Foreskin fibroblast (primary cell): ENCODE measurements at places on chromosomes 1 and 21.

DNA sequence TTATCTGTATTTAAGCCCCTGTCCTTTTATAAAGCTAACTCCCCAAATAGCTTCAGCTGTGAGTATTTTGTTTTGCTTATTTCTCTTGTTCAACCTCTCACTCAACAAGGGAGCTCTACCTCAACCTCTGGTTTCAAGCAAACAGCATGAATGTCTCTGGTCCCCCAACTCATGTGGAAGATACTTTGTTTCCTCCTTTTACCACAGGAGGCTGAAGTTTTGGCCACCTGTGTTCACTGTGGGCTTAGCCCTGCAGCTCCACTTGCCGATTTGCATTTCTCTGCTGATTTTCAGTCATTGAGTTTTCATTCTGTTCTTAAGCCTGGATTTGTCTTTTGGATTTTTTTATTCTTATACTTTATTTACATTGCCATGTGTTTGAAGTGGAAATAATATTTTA is 613.1 kb downstream of the USP25 start:
- no peak for DNase-seq

GRCh38 chr21:37688952-37689659 is 227.2 kb downstream of the KCNJ6 start:
- no peak for DNase-seq

GRCh38 chr1:186763107-186763506 is 65.6 kb upstream of the PLA2G4A start:
- DNase-seq: peak; percentile 41

DNA sequence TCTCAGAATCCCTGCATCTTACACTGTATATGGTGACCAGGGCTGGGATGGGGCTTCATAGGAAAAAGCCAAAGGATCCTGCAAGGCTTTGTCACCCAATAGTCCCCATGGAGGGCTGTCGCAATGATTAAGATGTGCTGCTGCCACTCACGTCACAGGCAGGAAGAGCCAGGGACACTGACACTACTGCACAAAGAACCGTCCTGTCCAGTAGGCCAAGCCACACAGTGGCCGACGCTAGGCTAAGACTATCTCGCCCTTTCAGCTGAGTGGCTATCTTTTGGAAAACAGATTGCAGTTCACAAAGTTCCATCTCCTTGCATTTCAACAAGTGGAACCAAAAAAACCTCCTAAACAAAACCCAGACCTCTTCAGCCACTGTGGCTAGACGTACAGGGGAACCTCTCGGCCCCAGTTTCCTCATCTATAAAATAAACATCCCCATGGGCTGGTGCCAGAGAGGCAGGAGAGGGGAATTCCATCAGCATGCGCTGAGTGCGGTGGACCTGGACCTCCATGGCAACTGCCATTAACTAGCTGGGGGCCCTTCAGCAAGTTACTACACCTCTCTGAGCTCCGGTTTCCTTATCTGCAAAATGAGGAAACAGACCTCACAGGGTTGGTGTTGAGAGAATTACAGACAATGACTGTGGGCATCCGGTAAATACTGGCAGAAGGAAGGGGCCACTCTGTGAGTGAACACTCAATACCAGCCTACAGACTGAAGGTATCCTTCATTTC is 8.7 kb downstream of the CAPZB start:
- DNase-seq: no peak

GRCh38 chr21:35508139-35508888 is 459.2 kb upstream of the RUNX1 start:
- DNase-seq: peak; percentile 97

GRCh38 chr1:91427741-91428140 is 23.1 kb upstream of the HFM1 start:
- DNase-seq: no peak

DNA sequence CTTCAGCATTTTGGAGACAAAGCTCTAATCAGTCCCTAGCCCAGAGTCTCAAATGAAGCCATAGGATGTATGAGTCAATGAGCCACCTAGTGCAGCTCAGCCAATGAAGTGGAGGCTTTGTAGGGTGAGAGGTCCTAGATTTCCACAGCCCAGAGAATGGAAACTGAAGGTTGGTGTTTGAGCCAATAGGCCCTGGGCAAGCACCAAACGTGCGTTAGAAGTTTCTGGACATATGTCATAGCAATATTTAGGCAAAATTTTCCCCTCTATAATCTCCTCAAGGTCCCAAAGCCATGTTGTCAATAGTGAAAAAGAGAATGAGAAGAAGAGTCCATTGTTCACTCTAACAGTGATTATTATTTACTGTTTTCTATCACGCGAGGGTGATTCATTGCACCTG is 361.3 kb downstream of the PLPP3 start:
- DNase-seq: no peak

- DNase-seq: peak; percentile 91
Measured at GRCh38 chr1:12601700-12602658, 16.0 kb downstream of the DHRS3 start.

DNA sequence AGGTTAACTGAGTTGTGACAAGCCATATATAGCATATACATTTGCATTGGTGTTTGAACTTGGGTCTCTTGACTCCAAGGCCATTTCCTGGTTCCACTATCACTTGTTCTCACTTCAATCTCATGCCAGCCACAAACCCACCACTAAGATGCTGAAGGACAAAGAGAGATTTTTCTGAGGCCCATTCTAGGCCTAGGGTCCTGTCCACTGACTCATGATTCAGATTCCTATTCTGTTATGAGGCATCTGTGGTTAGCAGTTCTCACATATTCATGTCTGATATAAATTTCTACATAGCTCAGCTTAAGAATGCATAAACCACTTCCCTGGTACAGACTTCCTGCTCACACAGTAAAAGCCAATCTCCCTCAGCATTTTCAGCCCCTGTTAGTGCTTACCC is 326.1 kb upstream of the BEND5 start:
- peak; percentile 65 for DNase-seq

- no peak for DNase-seq
Measured at GRCh38 chr1:201139306-201139705, 12.3 kb upstream of the ASCL5 start.

DNA sequence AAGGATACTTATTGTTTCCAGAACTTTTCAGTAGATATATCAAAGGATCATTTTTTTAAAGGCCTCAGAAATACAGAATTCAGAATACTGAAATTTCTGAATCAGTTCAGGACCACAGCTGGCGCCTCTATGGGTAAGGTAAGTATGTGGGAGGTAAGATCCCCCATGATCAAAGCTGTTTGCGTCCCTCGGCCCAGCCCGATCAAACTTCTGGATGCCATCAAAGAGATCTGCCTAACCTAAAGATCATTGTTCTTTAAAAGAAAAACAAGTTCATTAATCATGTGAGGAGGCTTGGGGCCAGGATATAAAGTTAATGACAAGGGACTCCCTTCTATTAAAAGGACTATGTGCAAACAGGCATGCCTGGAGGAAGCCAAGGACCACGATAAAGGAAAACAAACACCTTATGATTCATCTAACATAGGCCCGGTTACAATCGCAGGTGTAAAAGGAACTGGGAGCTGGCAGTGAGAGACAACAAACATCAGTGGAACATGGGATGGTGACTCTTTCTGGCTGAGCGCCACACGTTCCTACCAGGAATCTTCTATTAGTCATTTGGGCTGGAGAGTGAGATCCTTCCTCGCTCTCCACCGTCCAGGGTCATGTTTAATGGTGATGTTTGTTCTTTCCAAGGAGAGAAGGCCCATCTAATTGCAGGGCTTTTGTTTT is 2.8 kb upstream of the BACE2 start:
- DNase-seq: peak; percentile 8

DNA sequence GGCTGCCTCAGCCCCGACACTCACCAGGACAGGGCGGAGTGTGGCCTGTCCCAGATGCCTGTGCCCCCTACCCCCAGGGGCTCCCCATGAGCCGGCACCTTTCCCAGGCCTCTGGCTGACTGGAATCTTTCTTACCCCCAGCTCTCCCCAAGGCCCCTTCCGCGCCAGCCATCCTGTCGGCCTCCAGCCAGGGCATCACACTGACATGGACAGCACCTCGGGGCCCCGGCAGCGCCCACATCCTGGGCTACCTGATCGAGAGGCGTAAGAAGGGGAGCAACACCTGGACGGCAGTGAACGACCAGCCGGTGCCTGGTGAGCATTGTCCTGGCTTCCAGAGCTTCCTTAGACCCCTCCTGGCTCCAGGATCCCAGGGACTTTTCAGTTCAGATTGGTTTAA is 26.5 kb downstream of the IGFN1 start:
- no peak for DNase-seq

DNA sequence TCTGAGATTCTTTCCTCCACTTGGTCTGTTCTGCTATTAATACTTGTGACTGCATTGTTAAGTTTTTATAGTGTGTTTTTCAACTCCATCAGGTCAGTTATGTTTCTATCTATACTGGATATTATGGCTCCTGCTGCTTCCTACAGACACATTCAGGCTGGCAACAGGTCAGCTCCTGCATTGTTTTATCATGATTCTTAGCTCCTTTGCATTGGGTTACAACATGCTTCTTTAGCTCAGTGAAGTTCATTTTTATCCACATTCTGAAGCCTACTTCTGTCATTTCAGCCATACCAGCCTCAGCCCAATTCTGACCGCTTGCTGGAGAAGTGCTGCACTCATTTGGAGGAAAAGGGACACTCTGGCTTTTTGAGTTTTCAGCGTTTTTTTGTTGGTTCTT is 37.3 kb upstream of the F3 start:
- peak; percentile 77 for DNase-seq

GRCh38 chr1:197995408-197996258 is 78.5 kb downstream of the LHX9 start:
- DNase-seq: no peak

- peak; percentile 87 for DNase-seq
Measured at GRCh38 chr1:36248250-36248894, 24.1 kb downstream of the THRAP3 start.

- DNase-seq: no peak
Measured at GRCh38 chr1:39401106-39401505, 90.3 kb upstream of the BMP8A start.

DNA sequence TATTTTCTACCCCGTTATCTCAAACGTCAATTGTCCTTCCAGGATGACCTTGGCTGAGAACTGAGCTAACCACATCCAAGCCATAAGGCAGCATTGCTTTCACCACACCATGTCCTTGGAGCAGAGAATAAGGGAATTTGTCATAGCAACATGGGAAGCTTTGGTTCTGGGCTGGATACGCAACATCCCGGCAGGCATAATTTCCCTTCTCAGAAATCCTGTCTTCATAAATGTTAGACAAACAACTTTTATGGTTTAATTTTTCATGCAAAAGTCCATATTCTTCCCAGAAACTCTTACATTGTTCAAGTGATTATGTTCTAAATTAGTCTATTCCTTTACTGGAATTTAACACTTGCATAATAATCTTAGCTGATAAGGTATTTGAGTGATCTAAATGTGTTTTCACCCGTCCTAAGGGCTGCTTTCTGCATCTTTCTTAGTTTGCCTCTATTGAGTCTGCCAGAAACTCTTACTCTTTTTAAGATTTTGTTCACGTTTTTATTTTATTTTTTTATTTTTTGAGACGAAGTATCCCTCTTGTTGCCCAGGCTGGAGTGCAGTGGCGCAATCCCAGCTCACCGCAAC is 51.8 kb downstream of the KCNJ15 start:
- no peak for DNase-seq

GRCh38 chr1:184822267-184822666 is 67.6 kb upstream of the EDEM3 start:
- DNase-seq: no peak

GRCh38 chr21:28568692-28569091 is 424.0 kb downstream of the LTN1 start:
- no peak for DNase-seq

DNA sequence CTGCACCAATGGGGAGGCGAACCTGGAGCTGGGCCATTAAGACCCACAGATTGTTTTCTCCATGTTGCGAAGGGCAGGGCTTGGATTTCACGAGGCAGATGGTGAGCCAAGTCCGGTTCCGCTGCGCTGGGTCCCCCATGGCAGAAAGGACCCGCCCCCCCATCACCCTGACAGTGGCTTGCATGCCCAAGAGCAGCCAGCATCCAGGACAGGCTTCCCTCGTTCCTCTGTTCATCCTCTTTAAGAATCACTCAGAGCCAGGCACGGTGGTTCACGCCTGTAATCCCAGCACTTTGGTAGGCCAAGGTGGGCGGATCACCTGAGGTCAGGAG is 15.8 kb upstream of the NPHP4 start:
- DNase-seq: no peak

- DNase-seq: no peak
Measured at GRCh38 chr21:43300496-43301408, 126.2 kb downstream of the SIK1 start.

DNA sequence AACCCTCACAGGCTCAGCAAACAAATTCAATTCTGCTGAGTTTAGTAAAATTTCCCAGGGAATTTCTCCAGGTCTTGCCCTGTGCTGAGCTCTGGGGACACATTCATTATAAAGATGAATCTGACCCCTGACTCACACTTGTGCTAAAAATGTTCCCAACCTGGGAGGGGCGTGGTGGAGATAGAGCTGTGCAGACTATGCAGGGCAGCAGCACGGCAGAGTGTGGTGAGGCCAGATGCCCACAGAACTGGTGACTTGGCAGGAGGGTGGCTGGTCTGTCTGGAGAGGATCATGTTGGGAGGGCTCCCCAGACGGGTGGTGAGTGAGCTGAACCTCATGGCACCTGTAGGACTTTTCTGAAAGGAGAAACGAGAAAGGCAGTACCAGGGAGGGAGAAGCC is 31.6 kb downstream of the FAAH start:
- no peak for DNase-seq

- DNase-seq: peak; percentile 30
Measured at GRCh38 chr1:163231385-163231784, 28.7 kb upstream of the RGS5 start.

GRCh38 chr1:65756616-65757015 is 36.1 kb upstream of the PDE4B start:
- no peak for DNase-seq

DNA sequence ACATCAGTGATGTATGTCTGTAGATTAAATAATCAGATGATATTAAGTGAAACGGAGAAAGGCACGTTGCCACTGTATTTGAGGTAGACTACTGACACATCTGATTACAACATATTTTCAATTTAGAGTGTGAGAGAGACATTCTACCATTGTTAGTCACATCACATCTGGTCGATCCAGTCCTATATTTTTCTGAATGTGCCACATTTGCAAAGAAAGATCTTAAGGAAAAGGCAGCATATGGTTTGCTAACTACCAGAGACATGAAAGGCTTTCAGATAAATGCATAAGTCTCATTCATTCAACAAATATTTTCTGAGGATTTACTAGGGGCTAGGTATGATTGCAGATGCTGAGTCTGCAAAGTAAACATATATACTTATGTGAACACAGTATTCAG is 114.3 kb upstream of the RUNX1 start:
- DNase-seq: peak; percentile 73

DNA sequence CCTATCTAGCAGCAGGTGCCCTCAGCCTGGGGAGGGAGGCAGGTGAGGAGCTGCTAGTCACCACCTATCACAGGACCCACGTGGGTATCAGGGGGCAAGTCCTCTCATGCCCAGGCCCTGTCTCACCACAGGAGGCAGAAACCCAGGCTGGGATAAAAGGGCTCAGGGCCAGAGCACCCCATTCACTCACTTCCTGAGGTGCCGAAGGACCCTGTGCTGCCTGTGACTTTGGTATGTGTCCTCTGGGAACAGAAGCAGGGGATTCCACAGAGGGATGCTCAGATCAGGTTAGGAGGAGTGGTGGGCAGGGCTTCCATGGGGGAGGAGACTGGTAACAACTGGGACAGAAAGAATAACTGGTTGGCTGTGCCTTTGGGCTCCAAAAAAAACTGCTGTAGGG is at the start of gene LCE1E:
LCE1E (plus strand) TSS at position 181 of the 400 bp plus-strand sequence. CDS start 1,043 bp downstream, outside the sequence.
- DNase-seq: no peak

- peak; percentile 91 for DNase-seq
Measured at GRCh38 chr1:16145662-16146278, 10.1 kb downstream of the EPHA2 start.
